ENCODE measurements at places on chromosomes 7 and 10.

GRCh38 chr10:28580825-28581224 is 47.9 kb downstream of the WAC start:
- DNase-seq = no peak

DNA sequence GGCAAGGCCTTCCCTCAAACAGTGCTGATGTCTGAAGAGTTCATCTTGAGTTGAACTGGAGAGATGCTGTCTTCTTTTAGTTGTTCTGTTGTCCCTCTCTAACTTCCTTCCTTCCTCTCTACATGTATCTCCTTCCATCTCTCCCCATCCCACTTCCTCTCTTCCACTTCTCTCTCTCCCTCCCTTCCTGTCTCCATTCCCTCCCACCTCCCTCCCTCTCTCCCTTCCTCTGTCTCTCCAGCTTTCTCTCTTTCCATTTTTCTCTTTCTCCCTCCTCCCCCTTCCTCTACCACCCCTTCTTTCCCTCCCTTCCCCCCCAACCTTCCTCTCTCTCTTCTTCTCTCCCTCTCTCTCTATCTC is 40.7 kb upstream of the TNS3 start:
- DNase-seq = no peak

GRCh38 chr7:100888291-100888987 is 1.1 kb downstream of the UFSP1 start:
- no peak for DNase-seq

DNA sequence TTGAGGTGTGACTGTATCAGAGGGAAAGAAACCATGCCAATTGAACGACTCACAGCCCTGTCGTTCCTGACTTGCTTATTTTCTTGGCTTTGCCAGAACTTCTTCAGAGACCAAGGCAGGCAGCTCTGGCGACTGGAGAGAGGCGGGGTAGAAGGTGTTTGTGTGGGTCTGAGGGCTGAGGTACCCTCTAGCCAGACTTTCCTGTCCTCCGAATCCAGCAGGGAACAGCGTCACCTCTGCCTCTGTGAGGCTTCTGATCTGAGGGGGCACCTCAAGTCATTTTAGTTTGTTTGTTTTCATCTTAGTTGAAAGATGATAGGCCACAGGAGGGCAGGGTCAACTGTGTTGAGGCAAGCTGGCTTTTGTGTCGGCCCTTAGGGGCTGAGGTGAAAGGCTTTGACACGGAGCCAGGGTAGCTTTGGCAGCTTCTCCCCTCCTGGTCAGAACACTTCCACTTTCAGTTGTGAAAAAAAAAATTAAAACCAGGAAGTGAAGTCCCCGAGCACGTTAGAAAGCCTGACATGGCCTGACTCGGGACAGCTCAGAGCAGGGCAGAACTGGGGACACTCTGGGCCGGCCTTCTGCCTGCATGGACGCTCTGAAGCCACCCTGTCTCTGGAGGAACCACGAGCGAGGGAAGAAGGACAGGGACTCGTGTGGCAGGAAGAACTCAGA is 1.9 kb downstream of the ACSL5 start:
- DNase-seq = no peak

- no peak for DNase-seq
Observed at GRCh38 chr7:127844707-127845331, 186.4 kb downstream of the LRRC4 start.

DNA sequence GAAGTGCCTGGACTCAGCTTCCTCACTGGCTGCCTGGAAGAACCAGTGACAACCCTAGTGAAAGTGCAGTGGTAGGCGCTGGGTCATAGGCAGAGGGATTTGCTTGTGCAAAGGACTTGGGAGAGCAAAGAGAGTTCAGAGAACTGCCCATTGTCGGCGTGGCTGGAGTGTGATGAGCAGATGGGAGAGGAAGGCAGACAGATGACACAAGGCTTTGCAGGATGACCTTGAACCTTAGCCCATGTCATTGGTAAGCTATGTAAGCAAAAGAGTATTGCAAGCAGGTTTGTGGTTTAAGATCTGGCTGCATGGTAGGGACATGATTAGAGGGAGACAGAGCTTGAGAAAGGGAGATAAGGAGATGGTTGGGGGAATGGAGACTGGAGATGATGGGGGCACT is 35.3 kb upstream of the NOBOX start:
- no peak for DNase-seq

DNA sequence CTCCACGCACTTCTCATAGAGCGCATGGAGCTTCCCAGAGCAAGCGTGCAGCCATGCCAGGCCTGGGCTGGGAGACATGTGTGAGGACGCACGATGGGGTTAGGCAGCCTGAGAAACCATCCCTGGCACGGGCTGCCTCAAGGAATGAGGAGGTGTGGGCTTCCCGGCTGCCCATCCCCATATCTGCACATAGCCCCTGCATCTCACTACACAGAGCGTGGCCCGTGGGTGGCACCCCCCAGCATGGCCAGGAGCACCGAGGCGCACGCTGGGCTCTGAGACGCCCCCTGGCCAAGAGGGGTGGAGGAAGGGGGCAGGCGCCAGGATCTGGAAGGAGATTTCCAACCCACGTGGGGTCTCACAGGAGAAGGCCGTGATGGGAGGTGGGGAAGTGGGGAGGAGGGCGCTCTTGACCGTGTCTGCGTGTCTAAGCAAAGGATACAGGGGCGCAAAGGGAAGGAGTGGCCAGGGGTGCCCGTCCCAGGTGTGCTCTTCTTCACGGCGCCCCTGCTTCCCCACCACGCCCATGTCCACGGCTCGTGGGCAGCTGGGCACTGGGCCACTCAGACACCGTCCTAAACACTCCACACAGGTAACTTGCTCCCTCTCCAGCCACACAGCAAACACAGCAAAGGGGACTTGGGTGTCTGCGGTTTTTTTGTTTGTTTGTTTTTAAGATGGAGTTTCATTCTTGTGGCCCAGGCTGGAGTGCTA is 340.5 kb downstream of the PTPRN2 start:
- DNase-seq = no peak

DNA sequence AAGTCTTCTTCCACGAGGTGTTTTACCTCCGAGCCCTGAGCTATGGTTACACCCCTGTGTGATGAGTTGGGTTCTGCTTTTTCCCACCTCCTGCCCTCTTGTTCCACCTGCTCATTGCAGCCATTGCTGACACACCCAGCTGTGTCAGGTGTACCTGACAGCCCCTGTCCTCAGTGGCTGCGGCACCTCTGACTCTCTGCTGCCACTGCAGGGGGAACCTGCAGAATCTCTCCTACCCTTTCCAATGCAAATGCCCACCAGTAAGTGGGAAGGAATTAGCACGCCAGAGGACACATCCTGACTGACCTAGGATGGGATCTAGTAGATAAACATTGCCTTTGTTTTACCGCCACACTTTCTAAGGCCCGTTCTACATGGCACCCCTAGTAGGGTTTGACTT is 600.9 kb upstream of the MKI67 start:
- no peak for DNase-seq

- no peak for DNase-seq
Observed at GRCh38 chr10:61701055-61701705, 38.5 kb downstream of the CABCOCO1 start.

DNA sequence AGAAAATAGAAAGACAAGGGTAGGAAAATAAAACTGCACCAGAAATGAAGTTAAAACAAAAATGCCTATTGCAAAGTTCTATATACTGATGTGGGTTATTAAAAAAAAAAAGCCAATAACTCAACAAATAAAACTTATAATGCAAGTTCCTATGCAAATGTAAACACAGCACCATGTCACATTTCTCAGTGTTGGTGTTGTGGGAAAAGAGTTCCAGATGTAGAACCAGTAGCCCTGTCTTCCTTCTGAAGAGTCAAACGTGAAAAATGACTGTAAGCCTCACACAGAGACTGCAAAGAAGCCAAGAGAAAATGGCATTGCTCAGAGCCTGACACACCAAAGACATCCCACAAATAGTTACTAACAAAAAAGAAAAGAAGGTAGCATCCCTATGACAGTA is 10.1 kb downstream of the PON2 start:
- DNase-seq = no peak

DNA sequence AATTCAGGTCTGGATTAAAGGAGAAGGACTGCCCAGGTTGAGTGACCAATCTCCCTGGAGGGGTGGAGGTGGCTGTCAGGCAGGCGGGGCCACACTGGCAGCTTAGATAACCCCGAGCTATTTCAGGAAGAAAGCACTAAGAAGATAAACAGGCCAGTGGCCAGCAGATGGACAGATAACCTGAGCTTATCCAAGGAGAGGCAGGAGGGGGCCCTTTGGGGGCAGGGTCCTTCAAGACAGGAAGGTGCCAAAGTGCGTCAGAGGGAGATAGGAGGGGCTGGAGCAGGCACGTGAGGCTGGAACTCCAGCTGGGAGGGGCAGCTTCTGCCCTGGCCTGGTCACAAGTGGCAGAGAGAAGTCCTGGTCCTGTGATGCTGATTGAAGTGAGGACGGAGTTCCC is 29.8 kb upstream of the PODXL start:
- DNase-seq = no peak

DNA sequence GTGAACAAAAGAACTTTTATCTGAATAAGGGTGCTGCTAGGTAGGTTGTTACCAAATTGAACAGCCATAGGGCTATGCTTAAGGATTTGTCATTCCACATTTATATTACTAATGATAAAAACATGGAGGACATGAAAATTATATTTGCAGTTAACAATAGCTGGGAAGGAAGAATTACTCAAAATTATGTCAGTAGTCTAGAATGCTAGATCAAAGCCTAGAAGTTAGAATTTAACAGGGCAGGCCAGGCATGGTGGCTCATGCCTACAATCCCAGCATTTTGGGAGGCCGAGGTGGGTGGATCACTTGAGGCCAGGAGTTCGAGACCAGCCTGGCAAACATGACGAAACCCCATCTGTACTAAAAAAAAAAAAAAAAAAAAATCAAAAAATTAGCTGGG is 9.4 kb downstream of the STK17A start:
- no peak for DNase-seq

- DNase-seq = no peak
Observed at GRCh38 chr7:150978126-150978789, at the start of gene KCNH2. Gene KCNH2 (minus strand): TSS chr7:150978321. CDS start chr7:150977913, 408 bp downstream.

GRCh38 chr10:48469516-48470020 is 135.3 kb downstream of the ARHGAP22 start:
- DNase-seq = no peak
